Thoracic aorta (tissue), 2 donors: ENCODE measurements at places on chromosomes 11 and 22. TPM values are rescaled to one million over a fixed set of nuclear protein-coding genes. Genes with fewer than 3 reads are reported as not detected.

GRCh38 chr11:132960273-132961078 lies 571.8 kb downstream of the OPCML start:
- DNase-seq, result no peak

DNA sequence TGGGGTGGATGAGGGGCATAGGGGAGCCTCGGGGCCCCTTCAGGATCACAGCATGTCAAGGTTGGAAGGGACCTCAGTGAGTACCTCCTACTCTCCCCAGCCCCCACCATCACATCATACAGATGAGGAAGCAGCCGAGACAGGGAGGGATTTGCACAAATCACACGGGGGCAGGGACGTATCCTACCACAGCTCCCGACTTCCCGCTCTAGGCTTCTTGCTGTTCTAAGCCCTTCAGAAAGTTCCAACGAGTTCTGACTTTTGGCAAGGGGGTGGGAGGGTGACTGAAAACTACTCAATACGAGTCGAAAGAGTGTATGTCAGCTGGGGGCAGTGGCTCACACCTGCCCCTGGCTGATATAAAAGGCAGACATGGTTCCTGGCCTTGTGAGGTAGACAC lies 4.7 kb upstream of the RAD9A start:
- no peak for DNase-seq

GRCh38 chr11:60869451-60869825 lies 2.1 kb downstream of the ZP1 start:
- DNase-seq, result no peak

MAJIN gene
- total RNA-seq, result not detected

DNA sequence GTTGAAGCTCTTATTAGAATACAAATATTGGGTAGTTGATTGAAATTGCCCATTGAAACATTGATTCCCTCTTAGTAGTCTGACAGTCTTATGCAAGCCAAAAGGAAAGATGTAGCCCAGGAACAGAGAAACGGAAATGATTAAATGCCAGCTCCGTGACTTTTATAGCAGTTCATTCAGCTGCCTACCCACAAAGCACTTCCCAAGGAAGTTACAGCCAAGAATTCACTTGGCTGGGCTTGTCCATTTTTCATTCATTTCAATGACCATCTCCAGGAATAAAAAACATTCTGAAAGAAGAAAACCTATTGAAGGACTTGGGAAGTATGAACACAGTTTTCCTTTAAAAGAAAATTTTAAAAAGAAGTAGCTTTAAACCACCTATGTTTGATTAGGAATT lies 62.0 kb downstream of the NCAM1 start:
- no peak for DNase-seq

DNA sequence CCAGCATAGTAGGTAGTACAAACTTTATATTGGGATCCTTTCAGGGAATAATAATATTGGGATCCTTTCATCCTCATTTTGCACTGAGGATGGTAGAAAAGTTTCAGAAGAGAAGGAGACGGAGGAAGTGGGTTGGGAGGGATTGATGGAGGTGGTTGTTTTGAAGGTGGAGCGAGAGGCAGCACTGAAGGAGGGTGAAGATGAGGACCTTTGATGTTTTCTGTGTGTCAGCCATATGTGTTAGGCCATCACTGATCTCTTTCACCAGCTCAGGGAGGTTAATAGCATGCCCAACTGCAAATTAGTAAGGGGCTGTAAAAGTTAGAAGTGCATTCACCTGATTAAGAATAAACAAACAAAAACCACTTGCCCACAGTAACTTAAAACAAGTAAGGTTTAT lies 275.5 kb upstream of the B3GAT1 start:
- no peak for DNase-seq

DNA sequence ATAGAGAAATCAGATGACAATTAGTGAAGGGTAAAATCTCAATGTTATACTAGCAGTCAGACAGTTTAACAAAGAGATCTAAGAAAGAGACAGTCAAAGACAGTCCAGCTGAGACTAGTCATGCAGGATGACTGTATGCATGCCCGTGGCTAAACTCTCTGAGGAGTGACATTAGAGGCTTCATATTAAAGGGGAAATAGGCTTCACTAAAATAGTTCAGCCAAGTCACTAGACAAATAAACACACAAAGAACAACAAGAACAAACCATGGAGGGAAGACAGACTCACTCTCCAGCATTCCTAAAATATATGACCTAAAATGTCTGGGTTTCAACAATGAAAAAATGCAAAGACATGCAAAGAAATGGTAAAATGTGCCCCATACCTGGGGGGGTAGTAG lies 18.6 kb upstream of the APLNR start:
- DNase-seq, result no peak

GRCh38 chr11:44764583-44764982 lies 37.8 kb downstream of the TSPAN18 start:
- DNase-seq, result no peak

- no peak for DNase-seq
Observed at GRCh38 chr11:624705-625635, at the start of gene CDHR5. Gene CDHR5, minus strand, starts transcription at chr11:624955. Its CDS starts 53 bp downstream, at chr11:624902.

GRCh38 chr11:100013011-100013410 lies 674.1 kb upstream of the ARHGAP42 start:
- DNase-seq, result no peak

DNA sequence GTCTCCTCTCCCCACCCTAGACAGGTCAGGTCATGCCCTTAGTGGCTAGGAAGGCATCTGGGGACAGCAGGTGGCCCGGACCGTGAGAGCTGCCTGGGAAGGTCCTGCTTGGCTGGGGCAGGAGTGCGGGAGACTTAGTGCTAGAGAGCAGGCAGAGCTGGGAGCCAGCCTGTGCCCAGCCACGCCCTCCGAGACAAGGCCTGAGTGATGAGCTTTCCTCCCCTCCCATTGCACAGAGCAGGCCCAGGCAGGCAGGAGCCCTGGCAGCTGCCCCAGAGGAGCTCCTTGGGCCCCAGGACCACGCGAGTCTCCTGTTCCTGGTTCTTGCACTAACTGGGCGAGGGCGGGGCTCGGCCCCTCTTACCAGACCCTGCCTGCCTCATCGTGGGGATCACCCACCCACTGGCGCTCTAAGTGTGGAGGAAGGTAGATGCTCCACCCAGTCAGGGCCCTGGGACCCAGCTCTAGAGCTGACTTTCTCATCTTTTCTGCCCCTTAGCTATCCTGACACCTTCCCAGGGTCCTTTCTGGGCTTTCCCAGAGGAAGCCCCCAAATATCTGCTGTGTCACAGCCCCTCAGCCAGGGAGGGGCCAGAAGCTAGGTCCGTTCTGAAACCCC lies 44.9 kb downstream of the MACROD1 start:
- DNase-seq, result no peak

DNA sequence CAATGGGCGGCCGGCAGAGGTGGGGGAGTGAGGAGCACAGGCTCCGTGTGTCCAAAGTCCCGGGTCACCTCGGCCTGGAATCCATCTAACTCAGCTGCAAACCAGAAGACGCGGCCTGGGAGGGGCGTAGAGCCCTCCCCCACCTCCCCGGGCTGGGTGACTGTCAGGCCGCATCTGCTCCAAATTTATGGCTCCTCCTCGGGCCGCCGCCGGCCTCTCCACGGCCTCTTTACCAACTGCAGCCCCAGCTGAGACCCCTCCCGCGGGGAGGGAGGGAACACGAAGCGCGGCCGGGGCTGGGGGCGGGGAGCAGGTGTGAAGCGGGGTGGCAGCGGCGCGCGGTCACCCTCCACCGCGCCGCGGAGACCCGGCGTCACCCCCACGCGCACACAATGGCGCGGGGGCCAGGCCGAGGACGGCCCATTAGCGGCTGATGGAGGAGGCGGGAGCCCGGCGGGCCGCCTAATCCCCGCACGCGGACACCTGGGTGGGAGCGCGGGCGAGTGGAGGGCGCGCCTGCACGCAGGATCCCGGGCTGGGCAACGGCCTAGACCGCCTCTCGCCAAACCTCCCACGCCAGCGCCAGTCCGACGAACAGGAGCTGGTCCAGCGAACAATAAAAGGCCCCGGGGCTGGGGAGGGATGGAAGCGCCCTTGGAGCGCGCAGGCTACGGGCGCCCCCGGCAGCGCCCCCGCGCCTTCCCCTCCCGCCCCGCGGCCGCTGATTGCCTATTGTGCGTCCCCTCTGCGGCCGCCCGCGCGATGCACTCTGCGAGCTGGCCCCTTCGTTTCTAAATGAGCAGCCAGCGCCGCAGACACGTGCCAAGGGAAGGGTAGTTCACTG lies 25.9 kb upstream of the ROBO3 start:
- no peak for DNase-seq

DNA sequence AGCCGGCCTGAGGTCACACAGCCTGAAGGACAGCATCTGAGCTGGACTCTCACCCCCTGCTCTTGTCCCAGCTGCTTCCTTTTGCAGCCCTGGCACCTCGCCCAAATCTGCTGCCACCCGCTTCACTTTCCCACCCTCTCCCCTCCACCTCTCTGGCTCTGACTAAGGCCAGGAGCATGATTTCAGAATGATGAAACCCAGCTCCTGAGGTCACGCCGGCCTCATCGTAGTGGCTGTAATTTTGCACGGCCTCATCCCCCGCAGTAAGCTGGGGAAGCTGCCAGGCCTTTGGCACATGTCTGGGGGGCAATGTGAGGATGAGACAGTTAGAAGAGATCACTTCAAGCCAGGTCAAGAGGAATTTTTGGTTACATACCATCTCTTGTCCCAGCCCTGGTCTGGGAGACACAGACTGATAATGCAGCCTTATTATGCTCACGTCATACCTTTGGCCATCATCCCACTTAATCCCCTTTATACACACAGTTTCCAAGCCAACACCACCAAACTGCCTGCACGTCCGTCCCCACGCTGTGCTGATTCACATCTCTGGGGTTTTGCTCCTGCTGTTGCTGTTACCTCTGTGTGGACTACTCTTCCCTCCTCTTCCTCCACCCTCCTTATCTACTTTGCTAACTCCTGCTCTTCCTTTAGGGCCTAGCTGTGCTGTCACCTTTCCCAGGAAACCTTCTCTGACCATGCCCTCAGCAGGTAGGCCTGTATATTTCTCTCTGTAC lies 58.1 kb downstream of the CHRDL2 start:
- peak; percentile 64 for DNase-seq

CXCR5 gene
- not detected for total RNA-seq

DNA sequence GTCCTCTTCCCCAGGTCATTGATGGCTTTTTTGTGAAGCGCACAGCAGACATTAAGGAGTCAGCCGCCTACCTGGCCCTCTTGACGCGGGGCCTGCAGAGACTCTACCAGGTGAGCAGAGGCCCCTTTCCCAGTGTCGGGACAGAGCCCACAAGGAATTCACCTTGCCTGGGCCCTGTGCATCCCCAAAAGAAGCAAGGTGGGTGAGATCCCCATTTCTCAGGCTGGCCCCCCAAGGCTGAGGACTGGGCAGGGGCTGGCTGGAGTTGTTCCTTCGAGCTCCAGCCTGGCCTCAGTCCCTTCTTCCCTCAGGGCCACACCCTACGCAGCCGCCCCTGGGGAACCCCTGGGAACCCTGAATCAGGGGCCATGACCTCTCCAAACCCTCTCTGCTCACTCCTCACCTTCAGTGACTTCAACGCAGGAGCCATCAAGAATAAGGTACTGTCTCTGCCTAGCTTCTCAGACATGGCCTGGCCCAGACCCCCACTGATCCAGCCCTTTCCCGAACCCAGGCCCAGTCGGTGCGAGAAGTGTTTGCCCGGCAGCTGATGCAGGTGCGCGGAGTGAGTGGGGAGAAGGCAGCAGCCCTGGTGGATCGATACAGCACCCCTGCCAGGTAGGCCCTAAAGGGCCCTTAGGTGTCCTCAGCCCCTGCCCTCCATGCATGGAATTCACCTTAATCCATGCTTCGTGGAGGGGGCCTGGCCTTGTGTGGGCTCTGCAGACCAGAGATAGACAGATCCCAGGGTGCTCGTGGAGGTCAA lies 4.7 kb downstream of the MUS81 start:
- no peak for DNase-seq

DNA sequence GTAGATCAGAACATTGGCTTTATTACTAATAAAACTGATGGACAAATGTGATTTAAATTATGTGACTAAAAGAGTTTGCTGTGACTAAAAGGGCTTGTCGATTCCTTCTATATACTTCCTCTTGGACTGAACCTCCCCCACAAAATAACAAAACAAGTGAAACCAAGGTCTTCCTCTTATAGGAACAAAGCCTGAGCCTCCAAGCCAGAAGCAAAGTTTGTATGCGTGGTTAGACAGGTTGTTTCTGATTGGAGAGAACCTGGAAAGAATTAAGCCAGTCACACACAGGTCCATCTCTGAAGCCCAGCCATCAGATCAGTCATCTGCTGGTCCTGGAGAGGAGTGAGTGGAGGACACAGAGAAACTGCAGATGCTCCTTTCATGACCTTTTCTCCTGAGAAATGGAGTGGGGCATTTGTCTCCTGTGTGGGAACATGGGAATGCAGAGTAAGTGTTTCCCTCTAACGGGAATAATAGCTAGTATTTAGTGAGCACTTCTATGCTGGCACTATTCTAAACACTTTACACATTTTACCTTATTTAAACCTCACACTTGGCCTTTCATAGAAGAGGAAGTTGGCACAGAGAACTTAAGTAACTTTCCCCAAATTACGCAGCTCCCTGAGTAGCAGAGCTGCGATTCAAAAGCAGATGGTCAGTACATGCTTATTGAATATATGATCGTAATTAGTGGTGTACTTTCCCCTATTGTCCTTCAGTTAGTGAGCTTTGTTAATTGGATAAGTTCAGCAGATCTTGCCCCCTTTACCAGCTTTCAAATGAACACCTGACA lies 77.1 kb downstream of the UVRAG start:
- DNase-seq, result no peak

- DNase-seq, result no peak
Observed at GRCh38 chr11:22733475-22734248, 67.3 kb downstream of the GAS2 start.
